Effector memory CD4-positive, alpha-beta T cell (primary cell): ENCODE measurements at places on chromosomes 2 and 18.

GRCh38 chr2:127371037-127371436 is 16.7 kb downstream of the MAP3K2 start:
- DNase-seq, result no peak

GRCh38 chr2:130819226-130819607 is 17.5 kb upstream of the ARHGEF4 start:
- DNase-seq, result no peak

- DNase-seq, result no peak
These were observed 15.7 kb downstream of the KLHL29 start for GRCh38 chr2:23400703-23401102.

DNA sequence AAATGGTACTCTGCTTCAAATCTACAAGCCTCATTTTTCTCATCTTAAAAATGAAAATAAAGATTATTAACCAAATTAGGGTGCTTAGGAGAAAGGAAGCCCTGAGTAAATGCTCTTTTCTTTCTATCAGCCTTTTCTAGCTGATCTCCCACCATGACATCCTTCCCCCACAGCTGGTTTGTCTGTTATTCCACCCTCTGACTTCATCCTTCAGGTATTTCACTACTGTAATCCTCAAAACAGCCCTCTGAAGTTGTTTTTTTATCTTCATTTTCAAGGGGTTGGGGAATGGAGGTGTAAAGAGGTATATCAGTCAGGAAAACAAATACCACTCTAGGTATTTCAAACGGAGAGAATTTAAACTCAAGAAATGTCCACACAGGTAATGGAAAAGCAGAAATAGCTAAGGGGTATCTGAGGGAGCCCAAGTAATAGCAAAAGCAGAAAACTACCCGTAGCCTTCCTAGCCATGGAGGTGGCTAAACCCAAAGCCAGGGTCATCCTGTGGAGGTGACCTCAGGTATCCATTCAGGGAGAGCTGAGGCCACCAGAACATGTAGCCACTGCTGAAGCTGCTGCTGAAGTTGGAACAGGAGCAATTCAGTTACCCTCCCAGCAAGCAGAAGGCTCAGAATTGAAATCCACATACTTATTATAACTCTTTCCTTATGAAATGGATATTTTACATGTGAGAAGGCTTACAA is 990.9 kb upstream of the ACVR2A start:
- no peak for DNase-seq
